ENCODE measurements at places on chromosomes 2 and 18.

GRCh38 chr18:51196118-51196810 is 1.2 kb downstream of the MEX3C start:
- DNase-seq = peak; percentile 57

DNA sequence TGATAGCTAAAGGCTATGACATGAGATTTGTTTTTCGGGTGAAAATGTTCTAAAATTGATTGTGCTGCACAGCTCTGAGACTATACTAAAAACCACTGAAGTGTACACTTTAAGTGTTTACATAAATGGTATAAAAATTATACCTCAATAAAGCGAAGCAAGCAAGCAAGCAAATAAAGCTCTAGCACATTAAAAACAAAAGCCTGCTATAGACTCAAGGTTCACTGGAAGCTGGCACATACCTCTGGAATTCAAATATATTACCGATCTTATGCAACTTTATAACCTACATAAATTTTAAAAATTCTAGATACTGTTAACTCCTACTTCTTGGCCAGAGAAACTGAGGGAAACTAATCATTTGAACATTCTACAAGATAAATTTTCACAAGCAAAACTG is 20.1 kb downstream of the PELI1 start:
- no peak for DNase-seq

DNA sequence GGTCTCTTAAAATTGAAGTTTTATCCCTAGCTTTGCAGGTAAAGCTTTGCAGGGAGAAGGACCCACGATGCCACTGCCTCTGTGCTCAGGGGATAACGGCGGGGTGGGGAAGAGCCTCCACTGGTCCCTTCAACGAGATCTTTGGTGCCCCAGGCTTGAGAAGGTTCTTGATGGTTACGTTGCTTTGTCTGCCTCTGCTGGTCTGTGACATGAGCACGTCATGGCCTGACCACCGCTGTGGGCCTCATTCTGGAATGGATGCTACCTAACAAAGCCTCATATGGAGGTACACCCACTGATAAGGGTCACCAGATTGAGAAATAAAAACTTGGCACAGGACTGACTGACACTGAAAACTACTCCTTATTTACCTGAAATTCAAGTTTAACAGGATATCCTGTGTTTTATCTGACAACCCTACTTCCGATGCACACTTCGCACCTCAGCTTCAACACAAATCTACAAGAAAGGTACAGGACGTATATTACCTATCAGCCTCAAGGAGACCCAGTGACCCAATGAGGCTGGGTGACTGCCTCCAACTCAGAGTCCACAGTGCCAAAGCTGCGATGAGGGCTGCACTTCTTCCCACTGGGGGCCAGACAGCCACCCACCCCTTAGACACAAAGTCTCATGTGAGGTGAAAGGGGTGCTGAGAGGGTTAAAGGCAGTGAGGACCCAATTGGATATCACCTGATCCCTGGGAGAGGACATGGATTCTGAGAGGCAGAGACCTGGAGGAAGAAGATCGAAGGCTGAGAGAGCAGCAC is 64.9 kb downstream of the EIPR1 start:
- DNase-seq = no peak

DNA sequence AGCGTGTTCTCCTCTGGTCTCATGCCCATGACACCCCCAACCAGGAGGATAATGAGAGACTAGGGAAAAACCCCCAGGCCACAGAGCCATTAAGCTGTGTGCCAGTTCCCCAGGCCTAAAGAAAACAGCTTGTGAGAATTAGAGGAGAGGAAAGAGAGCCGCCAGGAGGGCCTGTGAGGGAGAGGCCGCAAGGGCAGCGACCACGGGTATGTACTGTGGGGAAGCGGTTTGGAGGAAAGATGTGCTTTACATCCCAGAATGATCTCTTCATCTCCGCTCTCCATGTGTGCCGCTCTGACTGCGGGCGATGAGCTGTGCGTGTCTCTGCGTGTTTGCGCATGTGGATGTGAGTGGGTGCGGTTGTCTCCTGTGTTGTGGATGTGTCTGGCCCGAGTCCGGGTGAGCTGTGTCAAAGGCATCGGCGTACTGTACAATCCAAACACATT is 82.9 kb downstream of the DYSF start:
- no peak for DNase-seq

DNA sequence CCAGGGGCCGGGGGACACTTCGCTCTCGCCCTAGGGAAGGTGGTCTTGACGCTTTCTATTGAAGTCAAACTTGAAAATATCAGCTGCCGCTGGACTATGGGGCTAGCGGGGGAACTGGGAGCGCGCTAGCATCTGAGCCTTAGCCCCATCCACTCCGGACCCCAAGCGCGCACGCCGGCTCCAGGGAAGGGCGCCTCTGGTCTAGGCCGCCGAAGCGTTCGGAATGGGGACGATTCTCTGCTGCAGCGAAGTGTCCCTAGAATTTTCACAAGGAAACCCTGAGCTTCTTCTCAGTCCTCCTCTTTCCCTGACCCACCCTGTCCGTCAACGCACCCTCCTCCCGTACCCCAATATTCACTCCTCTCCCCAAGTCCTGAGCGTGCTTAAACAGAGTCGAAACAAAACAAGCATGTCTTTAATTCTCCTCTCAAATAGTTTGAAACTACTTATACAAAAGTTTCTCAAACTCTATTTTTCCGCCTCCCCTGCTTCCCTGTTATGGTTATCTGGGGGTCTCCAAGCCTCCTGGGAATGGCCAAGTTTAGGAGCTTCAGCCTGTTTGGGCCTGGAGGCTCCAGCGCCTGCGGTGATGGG is 5.0 kb downstream of the RAX start:
- DNase-seq = no peak

DNA sequence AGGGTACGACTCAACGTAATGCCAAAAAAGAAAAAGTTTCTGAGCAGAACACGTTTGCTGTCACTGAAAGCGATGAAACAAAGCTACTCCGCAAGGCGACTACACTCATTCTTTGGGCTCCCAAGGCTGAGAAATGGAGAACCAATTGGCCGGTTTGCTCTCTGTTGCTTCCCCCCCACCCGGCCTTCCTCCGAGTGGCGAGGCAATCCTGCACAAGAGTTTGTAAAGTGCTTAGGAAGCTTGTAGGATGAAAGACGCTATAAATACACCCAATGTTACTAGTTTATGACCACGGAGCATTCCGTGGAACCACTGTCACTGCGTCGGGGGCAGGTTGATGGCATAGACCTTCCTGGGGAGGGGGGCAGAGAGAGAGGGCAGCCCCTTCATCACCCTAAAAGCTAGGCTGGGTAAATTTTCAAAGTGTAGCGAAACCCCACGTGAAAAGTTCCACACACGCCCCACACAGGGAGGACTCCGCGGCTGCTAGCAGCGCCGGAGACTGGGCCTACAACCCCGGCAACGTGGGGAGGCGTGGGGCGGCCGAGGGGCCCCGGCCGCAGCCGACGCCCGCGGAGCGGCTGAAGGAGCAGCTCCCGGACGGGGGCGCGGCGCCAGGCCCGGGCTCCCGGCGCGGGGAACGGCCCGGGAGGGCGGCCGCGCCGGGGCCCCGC is 915 bp downstream of the CUL3 start:
- DNase-seq = peak; percentile 76
